ENCODE measurements at places on chromosomes 1 and 21.

DNA sequence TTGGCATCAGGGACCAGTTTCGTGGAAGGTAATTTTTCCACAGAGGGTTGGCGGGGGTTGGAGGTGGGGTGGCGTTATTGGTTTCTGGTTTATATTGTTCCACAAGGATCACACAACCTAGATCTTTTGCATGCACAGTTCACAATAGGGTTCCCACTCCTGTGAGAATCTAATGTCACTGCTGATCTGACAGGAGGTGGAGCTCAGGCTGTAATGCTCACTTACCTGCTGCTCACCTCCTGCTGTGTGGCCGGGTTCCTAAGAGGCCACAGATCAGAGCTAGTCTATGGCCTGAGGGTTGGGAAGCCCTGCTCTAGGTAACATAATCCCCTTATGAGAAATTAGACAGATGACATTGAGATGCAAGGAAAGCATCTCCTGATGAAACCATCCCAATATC, 12.6 kb downstream of the GBP5 start:
- no peak for DNase-seq

DNA sequence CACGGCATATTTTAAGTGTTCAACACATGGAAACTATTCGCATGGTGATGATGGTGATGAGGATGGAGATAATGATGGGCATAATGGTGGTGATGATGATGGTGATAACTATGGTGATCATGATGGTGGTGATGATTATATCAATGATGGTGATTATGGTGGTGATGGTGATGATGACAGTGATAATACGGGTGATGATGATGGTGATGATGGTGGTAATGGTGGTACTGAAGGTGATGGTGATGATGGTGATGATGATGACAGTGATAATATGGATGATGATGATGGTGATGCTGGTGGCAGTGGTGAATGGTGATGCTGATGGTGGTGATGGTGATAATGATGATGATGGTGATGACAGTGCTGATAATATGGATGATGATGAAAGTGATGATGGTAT, 341.8 kb upstream of the VAMP3 start:
- no peak for DNase-seq

- no peak for DNase-seq
Measured at GRCh38 chr1:215018555-215018954, 64.0 kb upstream of the KCNK2 start.

- DNase-seq = no peak
Measured at GRCh38 chr21:46001821-46002681, 20.5 kb downstream of the COL6A1 start.

DNA sequence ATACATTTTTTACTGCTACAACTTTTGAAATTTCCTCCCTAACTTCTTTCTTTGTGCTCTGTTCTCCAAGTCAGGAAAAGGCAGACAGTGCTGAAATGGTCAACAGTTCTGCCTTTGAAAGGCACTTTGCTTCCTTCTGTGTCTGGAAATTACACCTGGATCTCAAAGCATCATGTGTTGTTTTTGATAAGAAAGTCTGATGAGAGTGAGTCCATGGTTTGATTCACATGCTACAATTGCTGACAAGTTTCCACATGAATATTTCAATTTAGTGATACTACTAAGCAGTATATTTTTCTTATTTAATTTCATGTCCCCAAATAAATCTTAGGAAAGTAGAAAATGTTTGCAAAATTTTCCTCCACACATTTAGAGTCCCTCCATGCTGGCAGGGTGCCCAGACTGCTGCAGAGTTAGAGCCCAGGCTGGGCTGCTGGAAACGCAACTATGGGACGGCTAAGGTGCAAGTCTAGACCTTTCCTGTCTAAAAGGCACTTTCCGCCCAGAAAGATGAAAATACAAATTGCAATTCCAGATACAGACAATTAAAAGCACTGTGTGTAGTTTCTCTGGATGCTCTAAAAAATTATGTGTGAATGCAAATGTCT, 96.6 kb upstream of the RUNX1 start:
- peak; percentile 28 for DNase-seq

GRCh38 chr1:181257117-181257516, 168.6 kb downstream of the IER5 start:
- no peak for DNase-seq

DNA sequence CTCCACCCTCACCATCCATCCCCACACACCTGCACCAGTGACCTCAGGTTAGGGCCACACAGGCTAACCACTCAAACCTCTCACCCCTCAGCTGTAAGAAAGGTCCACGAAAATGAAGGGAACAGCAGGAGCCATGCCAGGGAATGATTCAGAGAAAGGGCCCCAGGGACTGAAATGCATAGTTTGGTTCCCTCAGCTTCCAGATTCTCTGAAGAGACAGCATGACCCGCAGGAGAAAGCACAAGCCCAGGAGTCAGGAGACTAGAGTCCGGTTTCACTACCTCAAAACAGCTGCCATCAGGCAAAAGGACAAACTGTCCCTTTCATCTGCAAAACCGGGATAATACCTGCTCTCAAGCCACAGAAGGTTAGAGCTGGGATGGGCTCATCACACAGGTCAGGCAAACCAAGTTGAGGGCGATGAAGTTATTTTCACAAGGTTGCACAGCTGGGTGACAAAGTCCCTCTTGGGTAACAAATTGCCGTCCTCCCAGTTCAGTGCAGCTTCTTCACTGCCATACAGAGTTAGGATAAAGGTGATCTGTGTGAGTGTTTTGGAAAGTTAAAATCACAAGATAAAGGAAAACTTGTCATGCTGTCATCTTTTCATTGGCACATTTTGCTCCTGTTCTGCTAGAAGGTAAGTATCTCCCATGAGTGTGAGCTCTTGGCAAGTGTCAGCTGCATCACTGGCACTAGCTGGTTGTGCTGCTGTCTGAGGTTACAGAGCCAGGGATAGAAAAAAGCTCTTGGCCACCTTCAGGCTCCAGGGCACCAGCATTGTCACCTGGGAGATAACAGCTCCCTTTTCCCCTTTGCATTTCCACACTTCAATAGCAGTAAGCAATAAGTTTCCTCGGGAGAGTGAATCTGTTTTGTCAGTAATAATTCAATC, 120.4 kb downstream of the KCNH1 start:
- DNase-seq = no peak

GRCh38 chr1:81069856-81070255, 730.9 kb upstream of the ADGRL2 start:
- DNase-seq = peak; percentile 2

DNA sequence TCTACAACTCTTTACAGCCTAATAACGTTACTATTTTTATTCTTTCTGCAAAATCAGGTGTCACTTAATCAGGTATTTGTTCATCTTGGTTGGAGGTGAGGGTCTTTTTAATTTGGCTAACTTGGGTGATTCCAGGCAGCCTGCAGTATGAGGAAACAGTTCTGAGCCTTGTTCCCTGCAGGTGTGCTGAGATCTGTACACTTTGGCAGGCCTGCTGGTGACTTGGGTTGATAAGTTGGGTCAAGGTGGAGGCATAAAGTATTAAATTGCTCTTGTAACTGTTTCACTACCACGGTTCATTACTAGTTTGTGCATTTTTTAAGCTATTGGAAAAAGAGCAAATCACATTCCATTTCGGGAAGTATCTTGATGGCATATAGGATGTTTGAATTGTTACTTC, 10.0 kb downstream of the MAP3K21 start:
- no peak for DNase-seq

GRCh38 chr21:18007121-18007520, 188.0 kb upstream of the C21orf91 start:
- no peak for DNase-seq

GRCh38 chr1:61081144-61081685, 1.1 kb upstream of the NFIA start:
- no peak for DNase-seq

- DNase-seq = peak; percentile 21
Measured at GRCh38 chr21:44049606-44050005, 37.5 kb downstream of the TRAPPC10 start.

DNA sequence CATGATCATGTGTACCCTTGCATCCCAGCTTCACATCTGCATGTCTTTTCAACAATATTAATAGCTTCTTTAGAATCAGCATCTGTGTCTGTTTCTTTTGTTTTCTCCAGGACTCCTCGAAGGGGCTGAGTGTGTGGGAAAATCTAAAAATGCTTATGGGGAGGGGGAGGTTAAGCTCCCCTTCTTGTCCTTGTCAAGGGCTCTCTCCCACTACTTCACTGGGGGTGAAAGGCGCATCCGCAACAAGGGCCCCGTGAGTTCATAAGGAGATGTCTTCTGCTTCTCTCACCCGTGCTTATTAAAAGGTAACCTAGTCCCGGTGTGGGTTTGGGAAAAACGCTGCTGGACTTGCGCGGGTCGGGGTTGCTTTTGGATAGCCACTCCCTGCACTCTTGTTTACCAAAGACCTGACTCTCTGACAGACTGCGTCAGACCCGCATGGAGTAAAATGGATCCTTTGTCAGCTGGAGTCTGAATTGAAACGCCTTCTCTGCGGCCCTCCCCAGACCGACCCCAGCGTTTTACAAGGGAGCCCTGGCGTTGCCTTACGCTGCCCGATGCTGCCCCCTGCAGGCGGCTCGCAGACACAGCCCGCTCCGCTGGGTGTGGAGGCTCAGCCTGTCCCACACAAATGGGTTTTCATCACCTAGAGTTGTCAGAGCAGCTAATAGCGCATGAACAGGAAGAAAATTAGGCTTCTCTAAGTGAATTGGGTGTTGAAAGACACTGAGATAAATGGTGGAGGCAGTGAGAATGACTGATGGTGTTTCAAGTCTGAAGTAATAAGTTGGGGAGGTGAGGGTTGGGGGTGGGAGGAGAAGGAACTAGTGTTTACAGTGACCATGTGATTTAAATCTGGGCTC, 53.8 kb downstream of the IER5 start:
- peak; percentile 92 for DNase-seq

Measured in choroid plexus epithelial cell (primary cell).